Suppressor macrophage (primary cell): ENCODE measurements at places on chromosomes 11 and 22.
A peak's percentile ranks its signal among the peaks of the same experiment; 100 is the strongest.

DNA sequence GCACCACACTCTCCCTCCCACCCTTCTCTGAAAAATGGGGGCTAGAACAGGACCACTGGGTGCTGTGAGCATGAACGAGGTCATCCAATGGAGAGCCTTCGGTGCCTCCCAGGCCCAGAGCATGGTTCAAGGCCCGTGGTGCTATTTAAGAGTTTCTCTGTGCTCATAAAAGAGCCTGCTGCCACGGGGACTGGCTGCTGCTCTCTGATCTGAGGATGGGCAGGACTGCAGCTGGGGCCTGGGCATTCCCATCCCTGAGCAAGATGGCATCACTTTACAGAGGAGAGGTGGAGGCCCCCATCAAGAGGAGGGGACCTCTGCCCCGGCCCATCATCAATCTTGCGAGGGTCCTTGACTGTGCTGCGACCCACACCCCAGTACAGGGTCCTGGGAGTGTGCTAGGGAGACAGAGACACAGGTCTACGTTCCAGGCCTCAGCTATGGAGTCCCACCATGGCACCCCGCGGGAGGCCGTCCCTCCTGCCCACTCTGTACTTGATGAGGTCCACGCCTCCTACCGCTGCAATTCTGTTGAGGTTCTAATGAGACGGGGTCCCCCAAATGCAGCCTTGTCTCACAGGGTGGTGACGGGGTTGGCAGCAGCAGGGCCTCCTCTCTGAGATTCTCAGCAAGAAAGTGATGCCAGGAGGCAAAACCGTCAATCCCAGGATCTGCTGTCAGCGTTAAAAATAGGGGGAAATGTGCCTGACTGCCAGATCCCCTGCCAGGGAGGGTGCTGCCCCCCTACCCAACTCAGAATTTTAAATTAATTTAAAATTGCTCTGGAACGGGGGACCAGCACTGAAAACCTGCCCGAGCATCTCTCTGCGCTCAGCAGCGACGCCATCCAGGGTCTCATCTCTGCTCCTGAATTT, 405.4 kb downstream of the SHANK2 start:
- DNase-seq, result no peak

- no peak for DNase-seq
Measured at GRCh38 chr11:74319139-74319816, 7.8 kb upstream of the P4HA3 start.

DNA sequence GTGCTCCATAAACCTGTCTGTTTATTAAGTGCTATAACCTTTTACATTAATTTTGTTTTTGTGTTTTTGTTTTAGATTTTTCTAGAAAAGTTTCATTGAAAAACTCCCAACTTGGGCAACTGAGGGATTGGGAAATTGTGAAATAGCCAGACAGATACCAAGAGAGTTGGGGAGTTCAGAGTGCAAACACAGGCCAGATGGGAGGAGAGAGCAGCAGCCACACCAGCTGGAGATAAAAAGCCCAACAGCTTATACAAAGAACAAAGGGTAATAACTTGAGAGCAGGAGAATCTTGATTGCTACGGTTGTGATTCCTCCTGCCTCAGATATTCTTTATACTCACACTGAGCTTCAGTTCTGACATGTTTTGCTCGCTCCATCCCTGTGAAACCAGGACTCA, 1642.2 kb downstream of the LRRC4C start:
- no peak for DNase-seq

DNA sequence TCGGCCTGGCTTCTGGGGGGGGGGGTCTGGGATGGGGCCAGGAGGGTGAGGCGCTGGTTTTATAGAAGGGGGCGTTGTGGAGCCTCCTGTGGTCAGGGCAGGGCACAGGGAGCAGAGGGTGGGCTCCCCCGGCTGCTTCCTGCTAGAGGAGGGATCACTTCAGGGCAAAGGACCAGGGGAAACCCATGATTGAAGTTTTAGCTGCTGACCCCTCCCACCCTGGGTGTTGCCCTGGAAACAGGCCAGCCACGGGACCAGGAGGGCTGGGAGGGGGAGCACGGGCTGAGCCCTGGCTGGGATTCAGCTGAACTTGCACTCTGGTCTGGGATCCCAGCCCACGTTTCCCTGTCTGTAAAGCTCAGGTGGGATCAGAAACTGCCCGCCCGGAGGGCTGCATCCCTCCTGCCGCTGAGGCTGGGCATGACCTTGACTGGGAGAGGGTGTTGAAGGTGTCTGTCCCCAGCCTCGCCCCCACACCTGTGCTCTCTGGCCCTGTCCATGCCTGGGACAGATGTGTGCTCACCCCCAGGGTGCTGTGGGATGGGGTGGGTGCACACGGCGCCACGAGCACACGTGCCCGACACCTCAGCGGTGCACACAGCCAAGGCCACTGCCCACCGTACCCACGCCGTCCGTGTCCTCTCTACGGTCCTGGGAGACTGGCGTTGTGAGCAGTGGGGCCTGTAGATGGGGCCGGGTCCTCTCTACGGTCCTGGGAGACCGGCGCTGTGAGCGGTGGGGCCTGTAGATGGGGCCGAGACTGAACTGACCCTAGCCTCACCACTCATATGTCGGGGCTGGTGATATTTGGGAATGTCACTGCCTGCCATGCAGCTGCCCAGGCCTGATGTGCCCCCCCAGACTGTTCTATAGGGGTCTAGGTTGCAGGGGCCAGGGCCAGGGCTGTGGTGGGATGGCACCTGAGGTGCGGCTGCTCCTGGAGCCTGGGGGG, 2.3 kb downstream of the TSPAN4 start:
- DNase-seq, result peak; percentile 81

DNA sequence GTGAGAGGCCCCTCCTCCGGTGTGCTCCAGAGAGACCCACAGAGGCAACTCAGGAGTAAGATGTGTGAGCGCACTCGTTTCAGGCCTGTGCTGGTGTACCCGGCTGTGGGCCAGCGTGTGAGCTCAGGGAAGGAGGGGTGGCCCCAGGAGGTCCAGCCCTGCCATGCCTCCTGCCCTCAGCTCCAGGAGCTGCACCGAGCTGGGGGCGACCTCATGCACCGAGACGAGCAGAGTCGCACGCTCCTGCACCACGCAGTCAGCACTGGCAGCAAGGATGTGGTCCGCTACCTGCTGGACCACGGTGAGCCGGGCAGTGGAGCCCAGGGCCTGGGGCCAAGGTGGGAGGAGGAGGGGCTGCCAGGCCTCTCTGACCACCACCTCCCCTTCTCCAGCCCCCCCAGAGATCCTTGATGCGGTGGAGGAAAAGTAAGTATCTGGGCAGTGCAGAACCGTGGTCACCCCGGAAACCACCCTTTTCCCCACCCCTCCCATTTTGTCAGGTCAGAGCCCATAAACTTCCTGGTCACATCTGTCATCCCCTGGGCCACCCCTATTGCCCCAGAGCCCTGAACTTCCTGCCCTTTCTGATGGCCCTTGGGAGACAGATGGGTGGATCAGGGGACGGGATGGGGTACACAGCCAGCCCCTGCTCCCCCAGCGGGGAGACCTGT, 2.5 kb upstream of the MDK start:
- DNase-seq, result no peak

DNA sequence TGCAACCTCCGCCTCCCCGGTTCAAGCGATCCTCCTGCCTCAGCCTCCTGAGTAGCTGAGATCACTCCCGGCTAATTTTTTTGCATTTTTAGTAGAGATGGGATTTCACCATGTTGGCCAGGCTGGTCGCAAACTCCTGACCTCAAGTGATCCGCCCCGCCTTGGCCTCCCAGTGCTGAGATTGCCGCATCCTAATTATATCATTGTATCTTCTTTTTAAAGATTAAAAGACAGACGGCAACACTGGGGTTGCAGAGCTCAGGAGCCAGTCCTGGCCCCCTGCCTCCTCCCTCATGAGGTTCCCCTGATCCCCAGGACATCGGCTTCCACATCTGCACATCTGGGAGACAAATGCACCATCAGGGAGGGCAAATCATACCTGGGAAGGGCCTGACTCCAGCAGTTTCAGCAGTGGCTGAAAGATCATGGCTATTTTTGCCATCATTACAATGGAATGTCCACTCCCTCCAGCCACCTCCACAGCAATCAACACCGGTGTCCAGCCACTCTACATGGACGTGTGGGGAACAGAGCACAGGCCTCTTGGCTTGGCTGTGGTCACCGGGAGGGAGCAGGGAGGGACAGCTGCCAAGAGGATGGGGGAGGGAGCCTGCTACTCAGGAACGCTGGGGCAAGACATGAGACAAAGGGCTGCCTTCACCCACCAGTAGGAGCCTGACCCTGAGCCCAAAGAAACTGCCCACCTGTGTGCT, 9.2 kb upstream of the CELSR1 start:
- DNase-seq, result no peak

DNA sequence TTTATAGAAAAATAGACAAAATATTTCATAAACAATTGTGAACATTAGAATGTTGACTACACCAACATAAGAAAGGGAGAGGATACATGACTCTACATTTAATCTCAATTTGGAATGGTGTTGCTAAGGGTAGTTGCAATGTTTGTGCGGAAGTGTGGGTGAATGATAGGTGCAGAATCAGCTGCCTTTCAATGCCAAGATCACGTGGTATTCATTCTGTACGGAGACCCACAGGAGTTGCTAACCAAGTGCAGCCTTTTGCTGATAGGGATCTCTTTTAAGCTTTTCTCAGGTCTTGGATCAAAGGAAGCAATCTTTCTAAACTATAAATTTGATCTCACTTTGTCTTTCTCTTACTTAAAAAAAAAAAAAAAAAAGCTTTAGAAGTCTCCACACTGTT, 29.8 kb upstream of the CTSC start:
- no peak for DNase-seq

DNA sequence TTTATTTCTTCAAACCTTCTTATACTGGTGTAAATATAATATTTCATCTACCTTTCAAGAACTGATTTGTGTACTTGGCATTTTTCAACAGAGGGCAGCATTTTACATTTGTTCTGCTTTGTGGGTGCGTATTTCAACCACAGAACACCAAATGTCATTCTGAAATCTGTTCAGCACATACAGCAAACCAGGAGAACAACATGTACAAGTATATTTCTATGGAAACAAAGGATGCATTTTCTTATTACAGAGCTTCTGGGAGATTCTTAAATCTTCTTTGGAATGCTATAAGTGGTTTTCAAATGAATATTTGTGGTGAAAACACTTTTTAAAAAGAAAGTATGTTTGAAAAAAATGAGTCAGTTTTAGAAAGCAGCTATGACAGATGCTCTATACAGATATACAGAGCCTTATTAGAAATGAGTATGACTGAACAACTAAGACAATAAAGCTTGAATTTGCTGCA, 946.0 kb downstream of the FAM181B start:
- DNase-seq, result no peak

DNA sequence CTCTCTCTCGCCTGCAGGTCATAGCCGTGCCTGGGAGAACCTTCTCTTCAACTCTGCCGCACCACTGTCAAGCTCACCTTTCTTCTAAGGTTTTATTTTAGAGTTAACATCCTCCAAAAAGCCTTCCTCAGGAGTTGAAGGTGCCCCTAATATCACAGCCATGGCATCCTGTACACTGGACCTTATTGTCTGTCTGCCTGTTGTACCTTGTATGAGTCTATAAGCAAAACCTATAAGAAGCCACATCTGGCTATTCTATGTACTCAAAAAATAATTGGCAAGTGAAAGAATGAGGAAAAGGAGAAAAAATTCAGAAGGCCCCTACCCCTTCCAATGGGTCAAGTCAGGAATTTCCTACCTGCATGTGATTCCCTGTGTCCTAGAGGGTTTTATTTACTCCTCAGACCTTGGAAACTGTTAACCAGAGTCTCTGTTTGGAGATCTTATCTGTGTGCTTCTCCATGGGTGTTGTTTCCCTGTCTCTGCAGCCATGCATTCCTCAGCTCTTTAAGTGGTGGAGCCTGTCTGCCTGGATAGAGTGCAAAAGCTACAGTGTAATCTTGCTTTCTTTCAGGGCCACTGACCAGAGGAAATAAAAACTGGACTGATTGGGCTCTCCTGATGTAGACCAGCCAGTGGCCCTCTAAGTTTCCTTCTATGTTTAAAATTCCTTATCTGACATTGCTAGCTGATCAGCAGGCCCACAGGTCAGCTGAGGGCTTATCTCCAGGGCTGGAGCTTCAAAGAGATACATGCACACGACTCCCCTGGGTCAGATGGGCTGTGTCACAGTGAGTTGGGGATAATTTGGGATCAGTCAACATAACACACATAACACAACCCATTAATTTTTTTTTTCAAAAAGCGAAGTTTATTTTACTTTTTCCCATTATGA, 37.6 kb upstream of the TMEM135 start:
- DNase-seq, result no peak

- DNase-seq, result no peak
Measured at GRCh38 chr11:34558211-34558610, 44.6 kb upstream of the ELF5 start.

DNA sequence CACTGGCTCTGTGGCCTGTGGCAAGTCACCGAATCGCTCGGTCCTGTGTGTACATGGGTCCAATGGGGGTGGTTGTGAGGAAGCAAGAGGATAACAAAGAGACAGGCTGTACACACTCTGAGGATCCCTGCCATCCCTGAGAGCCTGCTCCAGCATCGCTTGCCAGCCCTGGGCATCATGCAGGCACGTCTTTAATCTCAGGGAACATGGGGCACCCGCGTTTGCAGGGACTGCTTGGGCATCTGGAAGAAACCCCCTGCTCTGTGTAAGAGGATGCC, 1.3 kb upstream of the C1QTNF5 start:
- DNase-seq, result no peak

DNA sequence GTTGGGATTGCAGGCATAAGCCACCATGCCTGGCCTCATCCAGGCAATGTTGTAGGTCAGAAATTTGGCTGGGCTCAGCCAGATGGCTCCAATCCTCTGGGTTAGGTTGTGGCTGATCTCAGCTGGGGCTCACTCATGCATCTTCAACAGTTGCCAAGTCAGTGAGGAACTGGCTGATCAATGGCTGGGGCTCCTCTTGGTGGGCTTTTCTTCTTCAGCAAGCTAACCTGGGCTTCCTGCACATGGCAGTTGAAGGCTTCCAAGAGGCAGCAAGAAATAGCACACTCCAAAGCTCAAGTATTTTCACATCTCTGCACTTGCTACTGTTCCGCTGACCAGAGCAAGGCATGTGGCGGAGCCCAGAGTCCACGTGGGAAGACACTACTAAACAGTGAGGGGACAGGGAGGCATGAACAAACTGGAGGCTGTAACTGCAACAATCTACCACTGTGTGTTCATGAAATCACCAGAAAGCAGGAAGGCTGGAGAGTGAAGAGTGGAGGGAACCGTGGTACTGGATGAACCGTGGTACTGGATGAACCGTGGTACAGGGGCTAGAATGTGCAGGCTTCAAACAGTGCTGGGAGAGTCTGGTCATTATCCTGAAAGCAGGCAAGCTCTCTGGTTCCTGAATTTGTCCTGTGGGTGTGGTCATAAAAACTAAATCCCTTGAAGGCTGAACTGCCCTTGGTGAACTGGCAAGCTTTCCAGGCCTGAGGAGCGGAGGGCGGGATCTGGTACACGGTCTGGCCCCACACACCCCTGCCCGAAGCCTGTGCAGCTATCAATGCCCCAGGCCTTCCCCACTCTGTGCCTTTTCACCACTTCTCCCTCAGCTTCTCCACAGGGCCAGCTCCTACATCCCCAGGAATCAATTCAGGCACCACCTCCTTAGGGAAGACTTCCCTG, 20.2 kb downstream of the CHST1 start:
- no peak for DNase-seq

- no peak for DNase-seq
Measured at GRCh38 chr11:45089251-45089650, 57.2 kb upstream of the PRDM11 start.
